NK-92 treated with Interleukin-12 subunit alpha and Interleukin-12 subunit beta, amount 100 ng/mL, for 24 hours (cell line): ENCODE measurements at places on chromosomes 16 and 17.
A peak's percentile ranks its signal among the peaks of the same experiment; 100 is the strongest.

DNA sequence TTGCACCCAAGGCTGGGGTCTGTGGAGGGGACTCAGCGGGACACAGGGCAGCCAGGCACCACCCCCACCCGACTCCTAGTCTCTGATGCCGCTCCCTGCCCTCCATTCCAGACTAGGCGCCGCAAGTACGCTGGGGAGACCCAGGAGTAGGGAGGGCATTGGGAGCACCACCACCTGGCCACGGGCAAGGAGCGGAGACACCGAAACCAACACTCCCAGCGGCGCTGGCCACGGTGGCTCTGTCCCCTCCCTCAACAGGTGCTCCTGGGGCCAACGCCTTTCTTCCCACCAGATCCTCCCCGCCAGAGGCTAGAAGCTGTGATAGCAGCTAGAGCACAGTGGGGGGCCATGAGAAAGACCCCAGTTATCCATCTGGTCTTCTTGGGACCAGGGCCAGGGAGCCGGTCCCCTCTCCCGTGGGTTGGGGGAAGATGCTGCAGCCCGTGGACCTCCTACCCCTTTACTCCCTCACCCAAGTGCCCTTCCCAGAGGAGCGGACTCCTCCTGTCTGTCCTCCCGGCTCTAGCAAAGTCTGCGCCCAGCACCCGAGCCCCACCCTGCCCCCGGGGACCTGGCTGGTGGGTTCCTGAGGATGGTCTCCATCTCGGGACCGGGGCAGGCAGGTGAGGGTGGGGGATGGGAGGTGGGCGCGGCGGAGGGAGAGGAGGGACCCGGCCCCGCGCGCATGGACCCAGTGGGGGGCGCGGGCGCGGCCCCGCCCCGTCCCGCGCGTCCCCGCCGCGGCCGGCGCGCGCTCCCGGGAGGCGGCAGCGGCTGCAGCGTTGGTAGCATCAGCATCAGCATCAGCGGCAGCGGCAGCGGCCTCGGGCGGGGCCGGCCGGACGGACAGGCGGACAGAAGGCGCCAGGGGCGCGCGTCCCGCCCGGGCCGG is at the start of gene SYNGR3:
TSS of gene SYNGR3 (plus strand) at position 762 of the 892 bp plus-strand sequence. CDS start 133 bp downstream, outside the sequence.
- DNase-seq: no peak

DNA sequence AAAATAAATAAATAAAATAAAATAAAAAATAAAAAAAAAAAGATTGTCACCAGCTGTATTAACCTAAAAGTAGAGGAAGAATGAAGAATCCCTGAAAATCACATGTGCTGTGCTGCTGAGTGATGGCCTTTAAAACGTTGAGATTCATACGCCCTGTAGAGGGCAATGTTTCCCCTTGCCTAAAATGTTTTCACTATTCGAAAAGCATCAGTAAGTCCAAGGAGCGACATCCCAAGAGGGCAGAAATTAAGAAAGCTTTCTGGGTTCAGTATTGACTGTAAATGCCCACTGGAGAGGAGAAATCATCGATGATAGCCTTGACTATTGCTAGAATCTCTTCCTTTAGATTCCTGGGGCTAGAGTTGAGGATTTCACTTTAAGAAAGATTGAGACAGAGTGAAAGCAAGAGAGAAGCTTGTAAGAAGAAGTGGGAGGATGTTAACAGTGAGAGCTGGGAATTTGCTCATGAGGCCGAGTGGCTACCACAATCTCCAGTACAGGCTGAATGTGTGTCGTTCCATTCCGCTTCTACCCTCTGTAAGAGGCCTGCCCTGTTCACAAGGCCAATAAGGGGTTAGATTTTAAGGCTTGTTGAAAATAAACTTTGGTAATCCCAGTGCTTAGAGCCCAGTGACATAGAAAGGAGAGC is 170.8 kb upstream of the FAM20A start:
- no peak for DNase-seq

DNA sequence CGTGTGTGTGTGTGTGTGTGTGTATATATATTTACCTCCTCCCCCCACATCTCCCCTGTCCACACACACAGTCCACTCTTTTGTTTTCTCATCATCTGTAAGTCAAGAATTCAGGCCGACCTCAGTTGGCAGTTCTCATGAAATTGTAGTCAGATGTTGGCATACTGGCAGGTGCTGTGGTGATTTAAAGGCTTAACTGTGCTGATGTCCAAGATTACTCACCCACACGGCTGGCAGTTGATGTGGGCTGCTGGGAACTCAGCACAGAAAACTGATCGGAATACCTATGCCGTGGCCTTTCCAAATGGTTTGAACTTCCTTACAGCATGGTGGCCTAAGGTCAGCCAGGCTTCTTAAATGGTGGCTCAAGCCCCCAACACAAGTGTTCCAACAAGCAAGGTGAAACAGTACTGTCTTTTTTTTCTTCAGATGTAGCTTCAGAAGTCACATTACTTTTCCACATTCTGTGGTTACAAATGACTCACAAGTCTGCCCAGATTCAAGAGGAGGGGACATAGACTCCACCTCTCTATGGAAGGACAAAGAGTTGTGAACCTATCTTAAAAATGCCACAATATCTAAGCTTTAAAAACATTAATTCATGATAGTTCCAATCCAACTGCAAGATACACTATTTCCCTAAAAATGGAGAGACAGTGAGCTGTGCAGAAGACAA is 198.5 kb upstream of the HS3ST4 start:
- no peak for DNase-seq

GRCh38 chr17:32672711-32673110 is 185.9 kb downstream of the CDK5R1 start:
- no peak for DNase-seq

- DNase-seq: no peak
Measured at GRCh38 chr17:78369791-78370381, 8.6 kb upstream of the PGS1 start.

GRCh38 chr16:56191835-56192634 is 746 bp downstream of the GNAO1 start:
- no peak for DNase-seq

DNA sequence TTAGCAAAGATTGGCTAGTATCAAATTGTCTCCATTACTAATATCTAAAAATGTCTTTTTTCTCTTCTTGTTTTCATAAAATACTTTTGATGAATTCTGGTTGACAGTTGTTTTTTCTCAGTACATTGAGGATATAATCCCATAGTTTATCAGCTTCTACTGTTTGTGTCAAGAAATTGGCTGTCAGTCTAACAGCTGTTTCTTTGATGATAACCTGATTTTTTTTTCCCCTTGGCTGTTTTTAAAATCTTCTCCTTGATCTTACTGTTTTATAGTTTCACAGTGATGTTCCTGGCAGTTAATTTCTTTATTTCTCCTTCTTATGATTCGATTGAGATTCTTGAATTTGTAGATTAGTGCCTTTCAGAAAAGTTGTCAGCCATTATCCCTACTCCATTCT is 315.3 kb upstream of the PMFBP1 start:
- DNase-seq: no peak

DNA sequence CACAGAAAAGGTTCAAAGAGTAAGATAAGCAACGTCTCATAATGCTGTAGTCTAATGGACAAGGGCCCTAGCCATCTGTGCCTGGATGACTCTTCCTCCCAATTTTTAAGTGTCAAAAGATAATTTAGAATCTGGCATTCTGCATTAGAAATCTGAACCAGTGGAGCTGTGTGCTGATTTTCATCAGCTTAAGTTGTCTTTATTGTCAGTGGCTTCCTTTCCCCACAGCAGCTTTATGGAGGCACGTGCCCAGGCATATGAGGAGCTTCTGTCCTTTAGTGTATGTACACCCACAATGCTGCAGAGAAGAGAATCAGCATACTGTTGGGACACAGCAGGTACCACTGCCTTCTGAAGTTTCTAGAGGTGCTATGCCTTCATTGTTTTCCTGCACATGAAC is 37.9 kb downstream of the HEATR6 start:
- DNase-seq: no peak

DNA sequence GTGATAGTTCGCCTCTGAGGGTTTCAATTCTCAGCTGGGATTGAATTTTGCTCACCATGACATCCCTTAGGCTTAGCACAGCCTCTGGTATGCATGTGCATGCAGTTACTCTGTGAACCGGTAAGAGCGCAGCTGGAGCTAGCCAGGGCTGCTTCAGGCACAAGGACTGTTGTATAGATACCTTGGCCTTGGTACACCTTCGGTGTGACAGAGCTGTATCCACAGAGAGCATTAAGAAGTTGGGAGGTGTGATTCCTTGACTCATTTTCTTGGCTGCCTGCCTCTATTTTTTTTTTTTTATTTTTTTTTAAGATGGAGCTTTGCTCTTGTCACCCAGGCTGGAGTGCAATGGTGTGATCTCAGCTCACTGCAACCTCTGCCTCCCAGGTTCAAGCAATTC is 2.2 kb upstream of the NUTF2 start:
- DNase-seq: no peak

- DNase-seq: no peak
Measured at GRCh38 chr16:74073456-74073855, 223.2 kb upstream of the PSMD7 start.

DNA sequence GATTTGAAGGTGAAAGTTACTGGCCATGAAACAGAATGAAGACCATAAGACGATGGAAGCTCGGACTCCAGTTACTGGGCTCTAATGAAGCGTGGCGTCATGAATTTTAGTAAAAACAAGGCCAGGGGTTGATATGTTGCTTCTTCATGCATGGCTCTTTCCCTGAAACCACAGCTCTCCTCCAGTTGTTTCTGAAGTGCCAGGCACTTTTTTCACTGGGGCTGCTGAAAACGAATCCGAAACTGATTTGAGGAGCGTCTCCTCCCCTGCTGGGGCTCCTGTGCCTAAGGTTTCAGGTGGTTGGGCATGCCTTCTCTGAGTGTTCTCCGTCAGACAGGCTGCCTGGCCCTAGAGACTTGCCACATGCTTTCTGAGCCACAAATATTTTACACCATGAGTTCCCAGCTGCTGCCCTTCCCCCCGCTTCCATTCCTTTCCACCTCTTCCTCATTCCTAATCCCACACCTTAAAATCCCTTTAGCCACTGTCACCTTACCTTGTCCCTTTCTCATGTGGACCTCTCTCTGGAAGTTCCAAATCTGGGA is 3.7 kb upstream of the MYL4 start:
- DNase-seq: peak; percentile 65

GRCh38 chr17:65222214-65222738 is 85.1 kb downstream of the RGS9 start:
- no peak for DNase-seq

DNA sequence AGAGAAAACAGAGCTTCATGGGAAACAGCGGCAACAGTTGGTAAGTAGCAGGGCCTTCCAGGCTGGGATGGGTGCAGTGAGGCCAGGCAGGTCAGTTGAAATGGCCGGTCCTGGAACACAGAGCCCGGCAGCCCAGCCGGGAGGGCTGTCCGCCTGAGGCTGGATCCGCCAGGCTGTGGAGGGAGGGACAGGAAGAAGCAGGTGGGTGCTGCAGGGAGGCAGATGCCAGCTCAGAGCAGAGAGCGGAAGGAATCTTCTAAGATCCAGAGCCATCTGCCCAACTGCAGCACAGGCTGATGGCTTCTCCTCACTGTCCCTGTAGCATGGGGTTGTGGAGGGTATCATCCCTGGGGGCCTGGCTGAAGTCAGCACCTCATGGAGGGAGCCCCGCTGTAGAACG is 599 bp downstream of the RNF112 start:
- no peak for DNase-seq

GRCh38 chr17:10752696-10753095 is 22.9 kb upstream of the TMEM220 start:
- no peak for DNase-seq
